Fibroblast of skin of right quadriceps (primary cell): ENCODE measurements at places on chromosomes 6 and 20.

DNA sequence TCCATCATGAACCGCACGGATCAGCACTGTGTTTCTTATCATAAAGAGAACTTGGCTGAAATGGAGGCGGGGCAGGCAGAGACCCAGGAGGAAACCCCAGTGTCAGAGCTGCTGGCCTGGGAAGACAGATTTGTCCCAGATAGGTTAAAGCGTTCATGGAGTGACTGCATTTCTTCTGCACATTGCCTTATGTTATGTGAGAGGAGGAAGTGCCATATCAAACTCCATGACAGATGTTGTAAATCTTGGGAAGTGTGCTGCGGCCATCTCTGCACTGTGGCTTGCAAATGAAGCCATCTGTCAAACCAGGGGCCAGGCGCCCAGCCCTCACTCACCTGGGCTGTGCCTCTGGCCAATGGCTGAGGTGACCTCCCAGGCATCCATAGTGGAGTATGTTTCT lies 163.0 kb downstream of the SLC24A3 start:
- DNase-seq, result no peak

DNA sequence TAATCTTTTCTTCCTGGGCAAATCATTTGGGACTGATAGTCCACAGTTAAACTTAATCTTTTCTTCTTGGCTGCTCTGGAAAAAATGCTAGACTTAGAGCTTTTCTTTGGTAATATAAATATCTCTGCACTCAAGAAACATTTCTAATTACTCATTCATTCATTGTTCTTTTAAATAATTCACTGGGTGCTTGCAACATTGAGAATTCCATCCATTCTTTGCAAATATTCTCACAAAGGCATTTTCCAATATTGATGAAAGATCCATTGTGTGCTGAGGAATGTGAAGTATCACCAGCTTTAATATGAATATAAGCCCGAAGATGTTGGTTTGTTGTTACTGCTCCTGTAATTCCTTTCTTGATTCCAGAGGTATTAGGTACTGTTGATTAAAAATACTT lies 38.4 kb downstream of the AKAP7 start:
- peak; percentile 39 for DNase-seq

DNA sequence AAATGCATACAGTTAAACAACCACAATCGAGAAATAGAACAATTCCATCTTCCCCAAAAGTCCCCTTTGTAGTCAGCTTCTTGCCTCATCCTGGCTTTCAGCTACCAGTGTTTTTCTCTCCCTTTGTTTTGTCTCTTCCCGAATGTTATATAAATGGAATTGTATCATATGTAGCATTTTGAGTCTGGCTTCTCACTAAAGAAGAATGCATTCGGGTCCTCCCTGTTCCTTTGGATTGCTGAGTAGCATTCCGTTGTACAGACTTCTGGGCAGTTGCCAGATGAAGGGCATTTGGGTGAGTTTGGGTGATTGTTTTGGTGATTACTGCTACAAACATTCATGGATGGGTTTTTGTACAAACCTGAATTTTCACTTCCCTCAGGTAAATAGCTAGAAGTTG lies 27.8 kb downstream of the PRPH2 start:
- DNase-seq, result peak; percentile 77

GRCh38 chr6:83767033-83767432 lies 58.1 kb upstream of the SNAP91 start:
- DNase-seq, result no peak

DNA sequence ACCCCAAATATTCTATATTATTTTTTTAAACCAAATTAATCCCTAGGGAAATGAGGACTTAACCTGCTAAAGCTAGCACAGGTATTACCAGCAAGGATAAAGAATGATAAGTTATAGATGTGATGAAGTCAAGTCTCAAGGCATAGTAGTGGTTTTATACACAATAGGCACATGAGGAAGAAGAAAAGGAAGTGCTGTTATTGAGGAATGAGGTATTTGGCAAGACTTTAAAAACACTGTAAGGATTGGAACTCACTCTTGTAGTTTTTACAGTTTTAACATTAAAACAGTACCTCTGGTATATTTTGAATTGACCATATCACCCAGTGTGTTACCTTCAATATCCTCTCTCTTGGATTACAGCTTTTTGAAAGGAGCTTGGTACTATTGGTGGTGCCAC lies 54.6 kb downstream of the PHF3 start:
- no peak for DNase-seq

GRCh38 chr6:96073555-96073954 lies 57.8 kb downstream of the FUT9 start:
- DNase-seq, result no peak
